Endothelial cell of umbilical vein (primary cell): ENCODE measurements at places on chromosomes 6 and 20. TPM values are rescaled to one million over a fixed set of nuclear protein-coding genes. Genes with fewer than 3 reads are reported as not detected.

GRCh38 chr6:101422811-101423210 lies 29.3 kb downstream of the GRIK2 start:
- no peaks in the 10 kb centered on the region for H3K27me3 ChIP-seq
- no peak overlapping the region for H3K27ac ChIP-seq
- no peak for DNase-seq

- H3K4me3 ChIP-seq, result no peak overlapping the region
- no peak for DNase-seq
- no peaks in the 10 kb centered on the region for H3K4me1 ChIP-seq
- H3K27me3 ChIP-seq, result no peaks in the 10 kb centered on the region
- H3K27ac ChIP-seq, result no peak overlapping the region
These were observed 113.5 kb downstream of the EPM2A start for GRCh38 chr6:145621776-145622175.

DNA sequence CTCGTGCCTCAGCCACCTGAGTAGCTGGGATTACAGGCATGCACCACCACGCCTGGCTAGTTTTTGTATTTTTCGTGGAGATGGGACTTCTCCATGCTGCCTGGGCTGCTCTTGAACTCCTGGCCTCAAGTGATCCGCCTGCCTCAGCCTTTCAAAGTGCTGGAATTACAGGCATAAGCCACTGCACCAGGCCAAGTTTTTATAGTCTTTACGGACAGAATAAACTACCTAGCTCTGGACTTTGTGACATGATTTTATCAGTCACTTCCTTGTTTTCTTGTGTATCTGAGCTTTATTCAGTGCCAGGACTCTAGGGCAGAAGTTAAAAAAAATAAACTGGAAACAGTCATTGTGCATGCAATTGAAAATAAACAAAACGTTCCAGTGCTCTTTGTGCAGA lies 46.7 kb upstream of the RALGAPA2 start:
- H3K27me3 ChIP-seq, result no peaks in the 10 kb centered on the region
- no peak overlapping the region for H3K4me3 ChIP-seq
- H3K27ac ChIP-seq, result peak overlapping the region; percentile 46
- peak; percentile 81 for DNase-seq
- H3K36me3 ChIP-seq, result no peaks in the 10 kb centered on the region
- peaks cover 38% of the 10 kb centered on the region for H3K4me1 ChIP-seq

DNA sequence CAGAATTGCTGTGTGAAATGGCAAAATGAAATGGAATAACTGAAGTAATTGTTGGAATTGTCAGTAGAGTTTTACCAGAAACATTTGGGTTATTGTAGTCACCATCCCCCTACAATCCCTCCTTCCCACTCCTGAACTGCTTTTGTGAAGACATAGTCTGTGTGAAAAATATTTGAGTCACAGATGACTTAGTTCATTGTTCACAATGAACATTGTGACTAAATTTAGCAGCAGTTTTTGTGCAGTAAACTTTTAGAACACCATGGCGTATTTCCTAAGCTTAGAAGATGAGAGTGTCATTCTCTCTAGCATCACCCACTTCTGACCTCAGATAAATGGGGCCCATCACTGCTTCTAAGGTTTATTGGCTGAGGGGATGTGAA lies 11.0 kb downstream of the OTOR start:
- DNase-seq, result no peak
- H3K27me3 ChIP-seq, result no peaks in the 10 kb centered on the region
- no peaks in the 10 kb centered on the region for H3K36me3 ChIP-seq
- no peak overlapping the region for H3K27ac ChIP-seq
- H3K4me3 ChIP-seq, result no peak overlapping the region

DNA sequence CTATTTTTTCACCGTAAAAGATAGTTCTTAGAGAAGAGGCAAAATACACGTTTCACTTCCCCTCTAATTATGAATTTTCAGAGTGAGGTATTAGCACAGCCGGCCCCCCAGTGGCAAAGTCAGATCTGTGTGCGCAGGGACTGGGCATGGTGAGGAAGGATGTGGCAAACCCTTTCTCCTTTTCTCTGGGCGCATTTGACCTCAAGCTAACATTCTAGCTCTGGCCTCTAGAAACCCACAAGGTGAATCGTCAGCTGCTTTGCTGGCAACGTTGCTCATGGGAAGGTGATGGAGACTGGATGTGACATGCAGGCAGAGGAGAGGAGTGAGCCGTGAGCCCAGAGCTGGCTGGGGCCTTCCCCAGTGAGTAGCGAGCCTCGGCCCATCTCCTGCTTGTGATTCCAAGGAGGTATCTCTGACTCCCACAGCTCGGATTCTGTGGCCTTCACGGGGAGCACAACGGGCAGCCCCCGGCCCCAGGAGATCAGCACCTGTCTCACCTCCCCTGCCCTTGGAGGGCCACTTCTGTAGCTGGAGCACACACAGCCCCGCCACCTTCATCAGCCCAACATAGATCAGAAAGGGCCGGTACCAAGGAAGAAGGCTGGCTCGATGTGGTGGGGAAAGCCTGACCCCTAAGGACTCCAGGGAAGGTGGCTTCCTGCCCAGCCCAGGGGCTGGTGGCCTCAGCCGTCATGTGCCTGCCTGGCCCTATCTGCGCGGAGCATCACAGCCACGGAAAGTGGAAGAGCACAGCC lies 152.8 kb downstream of the TAF4 start:
- no peaks in the 10 kb centered on the region for H3K4me1 ChIP-seq
- H3K27me3 ChIP-seq, result no peaks in the 10 kb centered on the region
- DNase-seq, result no peak

- no peaks in the 10 kb centered on the region for H3K4me1 ChIP-seq
- no peaks in the 10 kb centered on the region for H3K36me3 ChIP-seq
- no peak overlapping the region for H3K4me3 ChIP-seq
- no peaks in the 10 kb centered on the region for H3K27me3 ChIP-seq
These were observed 7.9 kb downstream of the RIN2 start for GRCh38 chr20:19765913-19766312.

DNA sequence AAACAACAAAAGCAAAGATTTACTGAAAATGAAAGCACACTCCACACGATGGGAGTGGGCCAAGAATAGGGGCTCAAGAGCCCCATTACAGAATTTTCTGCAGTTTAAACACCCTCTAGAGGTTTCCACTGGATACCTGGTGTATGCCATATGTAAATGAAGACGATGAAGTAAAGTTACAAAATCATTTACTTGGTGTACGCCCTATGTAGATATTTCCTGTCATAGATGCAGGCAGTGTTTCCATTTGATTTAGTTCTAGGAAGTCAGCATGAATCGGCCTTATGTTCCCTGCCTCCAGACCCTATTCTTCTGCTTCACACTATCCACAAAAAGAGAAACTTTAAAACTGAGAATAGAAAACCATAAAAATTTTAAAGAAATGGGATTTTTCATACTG lies 404.4 kb upstream of the GJE1 start:
- H3K4me1 ChIP-seq, result no peaks in the 10 kb centered on the region
- no peak overlapping the region for H3K4me3 ChIP-seq
- DNase-seq, result peak; percentile 13
- no peaks in the 10 kb centered on the region for H3K36me3 ChIP-seq

DNA sequence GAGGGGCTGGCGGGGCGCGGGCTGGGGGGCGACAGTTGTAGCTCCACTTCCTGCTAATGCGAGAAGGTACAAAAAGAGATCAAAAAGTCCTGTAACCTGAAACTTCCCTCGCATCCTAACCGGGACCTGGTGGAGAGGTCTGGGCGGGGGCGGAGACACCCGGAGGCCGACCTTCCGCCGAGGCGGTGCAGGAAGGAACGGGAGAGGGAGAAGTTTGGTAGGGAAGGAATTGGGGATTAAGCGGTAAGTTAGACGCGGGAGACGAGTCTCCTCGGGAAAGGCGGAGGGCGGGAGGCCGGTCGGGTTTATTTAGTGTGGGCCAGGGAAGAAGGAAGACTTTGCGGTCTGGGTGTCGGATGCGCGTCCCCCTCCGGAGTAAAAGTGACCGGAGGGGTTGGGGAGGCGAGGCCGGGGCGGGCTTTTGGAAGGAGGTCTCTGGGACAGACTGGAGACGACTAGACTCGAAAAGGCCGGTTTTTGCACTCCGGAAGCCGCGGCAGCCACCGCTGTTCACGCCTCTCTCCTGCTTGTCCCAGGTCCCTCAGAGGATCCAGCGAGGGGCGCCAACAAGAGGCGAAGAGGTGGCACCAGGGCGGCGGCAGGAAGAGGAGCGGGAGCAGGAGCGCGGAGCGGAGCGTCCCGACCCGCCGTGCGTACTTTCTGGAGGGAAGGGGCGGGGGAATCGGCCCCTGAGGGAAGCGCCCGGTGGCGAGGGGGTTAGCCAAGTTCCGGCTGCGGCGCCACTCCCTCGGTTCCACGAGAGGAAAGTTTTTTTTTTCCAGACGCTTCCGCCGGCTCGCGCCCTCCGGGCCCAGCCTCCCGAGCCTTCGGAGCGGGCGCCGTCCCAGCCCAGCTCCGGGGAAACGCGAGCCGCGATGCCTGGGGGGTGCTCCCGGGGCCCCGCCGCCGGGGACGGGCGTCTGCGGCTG lies 734 bp downstream of the TPBG start:
- peak; percentile 13 for DNase-seq
- peak overlapping the region; percentile 74 for H3K4me3 ChIP-seq
- H3K27me3 ChIP-seq, result peaks cover 26% of the 10 kb centered on the region
- H3K27ac ChIP-seq, result no peak overlapping the region
- H3K4me1 ChIP-seq, result peaks cover 4% of the 10 kb centered on the region

GRCh38 chr20:59031564-59032022 lies 542 bp downstream of the ATP5F1E start:
- peaks cover 43% of the 10 kb centered on the region for H3K4me1 ChIP-seq
- DNase-seq, result peak; percentile 11
- peak overlapping the region; percentile 82 for H3K27ac ChIP-seq

DNA sequence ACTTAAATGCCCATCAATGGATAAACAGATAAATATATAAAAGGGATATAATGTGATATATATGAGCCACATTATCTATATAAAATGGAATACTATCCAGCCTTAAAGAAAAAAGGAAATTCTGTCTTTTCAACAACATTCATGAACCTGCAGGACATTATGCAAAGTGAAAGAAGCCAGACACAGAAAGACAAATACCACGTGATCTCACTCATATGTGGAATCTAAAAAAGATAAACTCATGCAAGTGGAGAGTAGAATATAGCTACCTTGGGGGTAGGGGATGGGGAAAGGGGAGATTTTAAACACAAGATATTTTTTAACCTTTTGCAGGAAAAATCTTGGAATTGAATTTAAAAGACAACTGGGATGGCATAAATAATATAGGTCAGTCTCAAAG lies 1.5 kb upstream of the OR2J1 start:
- H3K36me3 ChIP-seq, result no peaks in the 10 kb centered on the region
- H3K4me3 ChIP-seq, result no peak overlapping the region
- no peaks in the 10 kb centered on the region for H3K27me3 ChIP-seq
- no peak for DNase-seq
- no peak overlapping the region for H3K27ac ChIP-seq

- DNase-seq, result no peak
- no peak overlapping the region for H3K27ac ChIP-seq
- H3K4me1 ChIP-seq, result no peaks in the 10 kb centered on the region
- H3K36me3 ChIP-seq, result no peaks in the 10 kb centered on the region
- no peaks in the 10 kb centered on the region for H3K27me3 ChIP-seq
- H3K4me3 ChIP-seq, result no peak overlapping the region
These were observed 2.1 kb upstream of the PTCHD4 start for GRCh38 chr6:48113130-48113529.

DNA sequence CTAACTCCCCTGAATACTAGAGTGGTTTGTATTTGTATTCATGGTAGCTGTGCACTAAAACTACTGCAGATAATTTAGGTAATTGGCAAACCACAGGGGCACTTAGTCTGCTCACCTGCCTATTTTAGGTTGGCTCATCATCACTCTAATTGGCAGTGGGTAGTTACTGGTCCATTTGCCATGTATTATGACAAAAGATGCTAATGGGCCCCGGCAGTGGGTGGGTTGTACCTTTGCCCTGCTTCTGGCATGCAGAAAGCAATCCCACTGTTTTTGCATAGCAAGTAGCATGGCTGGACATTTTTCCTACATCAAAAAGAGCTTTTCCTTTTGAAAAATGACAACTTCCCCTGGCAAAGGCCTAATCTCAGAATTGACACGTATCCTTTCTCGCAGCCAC lies 741.4 kb upstream of the MAP3K7 start:
- no peaks in the 10 kb centered on the region for H3K27me3 ChIP-seq
- no peaks in the 10 kb centered on the region for H3K4me1 ChIP-seq
- H3K36me3 ChIP-seq, result no peaks in the 10 kb centered on the region
- DNase-seq, result no peak
- no peak overlapping the region for H3K4me3 ChIP-seq

DNA sequence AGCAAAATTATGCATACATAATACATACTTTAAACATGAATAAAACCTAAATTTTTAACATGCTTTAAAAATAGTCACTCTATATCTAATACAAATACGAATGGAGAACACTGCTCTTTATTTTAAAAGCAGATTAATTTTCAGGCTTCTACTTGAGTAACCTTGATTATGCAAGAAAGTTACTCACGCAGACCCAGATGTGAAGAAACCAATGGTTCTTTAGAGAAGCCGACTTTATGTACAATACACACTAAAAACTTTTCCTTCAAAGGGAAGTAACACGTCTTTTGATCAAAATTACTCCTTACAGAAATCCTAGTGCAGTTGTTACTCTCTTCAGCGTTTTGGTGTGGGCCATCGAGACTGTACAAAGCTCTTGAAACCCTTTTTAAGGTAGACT lies 136.9 kb upstream of the SLC22A16 start:
- DNase-seq, result no peak
- H3K36me3 ChIP-seq, result no peaks in the 10 kb centered on the region
- no peak overlapping the region for H3K4me3 ChIP-seq
- H3K4me1 ChIP-seq, result no peaks in the 10 kb centered on the region
- H3K27ac ChIP-seq, result no peak overlapping the region
- no peaks in the 10 kb centered on the region for H3K27me3 ChIP-seq

GRCh38 chr6:137349856-137350830 lies 131.0 kb upstream of the IFNGR1 start:
- no peaks in the 10 kb centered on the region for H3K27me3 ChIP-seq
- H3K36me3 ChIP-seq, result no peaks in the 10 kb centered on the region
- H3K4me1 ChIP-seq, result no peaks in the 10 kb centered on the region
- DNase-seq, result no peak

GRCh38 chr6:107806691-107807090 lies 17.4 kb downstream of the SCML4 start:
- no peak overlapping the region for H3K27ac ChIP-seq
- DNase-seq, result no peak
- H3K27me3 ChIP-seq, result peaks cover 8% of the 10 kb centered on the region
- H3K4me1 ChIP-seq, result no peaks in the 10 kb centered on the region
- no peaks in the 10 kb centered on the region for H3K36me3 ChIP-seq

DNA sequence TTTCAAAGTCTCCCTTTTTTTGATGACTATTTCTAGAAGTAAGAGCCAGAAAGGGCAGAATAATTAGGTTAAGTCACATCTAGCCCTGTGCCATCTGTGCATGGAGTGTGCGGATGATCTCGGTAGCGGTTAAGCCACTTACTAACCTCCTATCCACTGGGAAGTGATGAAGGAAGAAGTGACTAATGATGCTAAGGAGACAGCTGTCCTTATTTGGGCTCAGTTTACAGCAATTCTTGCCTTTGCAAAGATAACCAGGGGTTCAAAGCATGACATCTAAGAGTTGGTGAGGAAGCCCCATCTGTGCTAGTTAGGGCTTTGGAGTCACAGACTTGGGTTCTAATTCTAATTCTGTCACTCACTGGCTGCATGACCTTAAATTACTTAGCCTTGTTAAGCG lies 62.4 kb upstream of the RREB1 start:
- H3K27me3 ChIP-seq, result no peaks in the 10 kb centered on the region
- no peak for DNase-seq
- peaks cover 22% of the 10 kb centered on the region for H3K4me1 ChIP-seq
- no peak overlapping the region for H3K4me3 ChIP-seq
- no peaks in the 10 kb centered on the region for H3K36me3 ChIP-seq

The GNRH2 gene
- 0.13 TPM in 1 of 2 replicates, not detected in the other for polyA plus RNA-seq

The ZNF337 gene
- polyA plus RNA-seq, result 8.5 and 9.1 TPM in 2 replicates

The PROKR2 gene
- polyA plus RNA-seq, result not detected in 2 replicates

The WFDC12 gene
- not detected in 2 replicates for polyA plus RNA-seq

The GSTA1 gene
- not detected in 2 replicates for polyA plus RNA-seq

The TAPBP gene
- polyA plus RNA-seq, result 69.6 and 79.9 TPM in 2 replicates

The NKX2-4 gene
- polyA plus RNA-seq, result not detected in 2 replicates
